ENCODE measurements at places on chromosomes 5 and 9. TPM values are rescaled to one million over a fixed set of nuclear protein-coding genes. Genes with fewer than 3 reads are reported as not detected.

STX17 gene
- 6.9 TPM for polyA plus RNA-seq

TMEM250 gene
- 12.3 TPM for polyA plus RNA-seq

CCL28 gene
- polyA plus RNA-seq, result 0.29 TPM

SURF2 gene
- 9.0 TPM for polyA plus RNA-seq

GRXCR2 gene
- not detected for polyA plus RNA-seq

PRSS3 gene
- polyA plus RNA-seq, result 0.75 TPM

DMGDH gene
- polyA plus RNA-seq, result 2.9 TPM

SLC6A7 gene
- polyA plus RNA-seq, result not detected

SEMA6A gene
- polyA plus RNA-seq, result 0.23 TPM

PLPPR1 gene
- not detected for polyA plus RNA-seq

PWWP2A gene
- polyA plus RNA-seq, result 10.6 TPM

LEAP2 gene
- polyA plus RNA-seq, result 0.31 TPM

NUTM2G gene
- polyA plus RNA-seq, result not detected

DMRT1 gene
- not detected for polyA plus RNA-seq

ARID3C gene
- not detected for polyA plus RNA-seq

PHF24 gene
- polyA plus RNA-seq, result 0.02 TPM

GFPT2 gene
- 4.7 TPM for polyA plus RNA-seq

LAMC3 gene
- polyA plus RNA-seq, result not detected

CDK7 gene
- 231 TPM for polyA plus RNA-seq

SLC27A4 gene
- polyA plus RNA-seq, result 9.3 TPM

BARHL1 gene
- not detected for polyA plus RNA-seq

TUSC1 gene
- 4.6 TPM for polyA plus RNA-seq

ADAMTSL1 gene
- 17.2 TPM for polyA plus RNA-seq

GALNT12 gene
- polyA plus RNA-seq, result 4.8 TPM

PCDHB3 gene
- polyA plus RNA-seq, result 0.31 TPM

TMEM215 gene
- not detected for polyA plus RNA-seq

NKD2 gene
- polyA plus RNA-seq, result not detected

LURAP1L gene
- 15.5 TPM for polyA plus RNA-seq

FRRS1L gene
- polyA plus RNA-seq, result 0.20 TPM

NACC2 gene
- 19.2 TPM for polyA plus RNA-seq

HK3 gene
- polyA plus RNA-seq, result not detected

FOXD1 gene
- 4.9 TPM for polyA plus RNA-seq

OTP gene
- polyA plus RNA-seq, result not detected

C5orf58 gene
- not detected for polyA plus RNA-seq

GABRP gene
- not detected for polyA plus RNA-seq

EQTN gene
- not detected for polyA plus RNA-seq

SH3GL2 gene
- 1.7 TPM for polyA plus RNA-seq

All from BJ (cell line).